GM19239 (cell line): ENCODE measurements at places on chromosomes 12 and 14.

DNA sequence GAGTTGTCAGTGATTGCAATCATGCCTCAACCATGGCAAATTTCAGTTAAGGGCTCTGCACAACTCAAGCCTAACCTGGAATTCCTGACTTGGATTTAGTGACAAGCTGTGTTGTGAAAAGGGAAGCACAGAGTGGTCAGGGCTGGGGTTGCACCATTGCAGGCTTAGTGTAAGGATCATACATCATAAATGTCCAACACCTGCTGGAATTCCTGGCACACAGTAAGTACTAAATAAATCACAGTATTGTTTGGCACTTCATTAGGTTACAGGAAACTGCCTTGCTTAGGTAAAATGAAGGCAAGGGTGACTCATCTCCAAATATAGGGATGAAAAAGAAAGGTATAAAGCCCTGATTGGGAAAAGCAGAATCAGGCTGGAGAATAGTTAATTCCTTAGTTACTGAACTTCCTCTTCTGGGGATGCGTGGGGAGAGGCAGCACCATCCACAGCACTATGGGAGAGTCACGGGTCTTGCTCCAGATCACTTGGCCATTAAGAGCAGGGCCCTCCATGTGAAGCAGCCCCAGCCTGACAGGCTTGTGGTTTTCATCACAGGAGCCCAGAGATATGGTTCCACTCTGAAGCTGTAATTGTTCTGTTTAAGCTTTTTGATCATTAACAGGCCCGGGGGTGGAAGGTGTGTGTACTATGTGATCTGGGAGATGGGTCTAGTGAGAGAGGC is 39.7 kb downstream of the SLC8A3 start:
- DNase-seq: no peak

GRCh38 chr14:55600784-55601561 is 21.0 kb downstream of the KTN1 start:
- DNase-seq: no peak

DNA sequence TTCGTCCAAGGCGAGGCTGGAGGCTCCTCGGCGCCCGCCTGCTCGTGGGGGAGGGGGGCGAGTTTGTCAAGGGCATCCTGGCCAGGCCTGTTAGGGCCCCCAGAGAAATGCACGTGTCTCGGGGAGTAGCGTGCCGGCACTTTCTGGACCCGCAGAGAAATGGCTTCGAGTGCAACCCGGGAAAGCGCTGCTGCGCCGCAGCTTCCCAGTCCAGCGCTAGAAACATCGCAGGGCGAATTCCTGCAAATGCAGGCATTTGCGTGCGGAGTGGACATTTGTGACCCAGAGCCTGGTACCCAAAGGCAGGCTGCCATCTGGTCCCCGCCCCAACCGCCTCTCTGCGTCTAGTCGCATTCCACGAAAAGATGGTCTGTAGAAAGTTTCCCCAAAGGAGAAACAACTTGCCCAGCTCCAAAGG is 756 bp downstream of the LGR5 start:
- no peak for DNase-seq

GRCh38 chr12:65279369-65280112 is 1.1 kb downstream of the MSRB3 start:
- no peak for DNase-seq

GRCh38 chr12:66623455-66623854 is 55.4 kb downstream of the GRIP1 start:
- DNase-seq: no peak

GRCh38 chr14:95577870-95578269 is 43.0 kb downstream of the GLRX5 start:
- no peak for DNase-seq
